ENCODE measurements at places on chromosomes 7 and 10.

- DNase-seq: no peak
Measured at GRCh38 chr7:45235905-45236304, 78.3 kb downstream of the RAMP3 start.

DNA sequence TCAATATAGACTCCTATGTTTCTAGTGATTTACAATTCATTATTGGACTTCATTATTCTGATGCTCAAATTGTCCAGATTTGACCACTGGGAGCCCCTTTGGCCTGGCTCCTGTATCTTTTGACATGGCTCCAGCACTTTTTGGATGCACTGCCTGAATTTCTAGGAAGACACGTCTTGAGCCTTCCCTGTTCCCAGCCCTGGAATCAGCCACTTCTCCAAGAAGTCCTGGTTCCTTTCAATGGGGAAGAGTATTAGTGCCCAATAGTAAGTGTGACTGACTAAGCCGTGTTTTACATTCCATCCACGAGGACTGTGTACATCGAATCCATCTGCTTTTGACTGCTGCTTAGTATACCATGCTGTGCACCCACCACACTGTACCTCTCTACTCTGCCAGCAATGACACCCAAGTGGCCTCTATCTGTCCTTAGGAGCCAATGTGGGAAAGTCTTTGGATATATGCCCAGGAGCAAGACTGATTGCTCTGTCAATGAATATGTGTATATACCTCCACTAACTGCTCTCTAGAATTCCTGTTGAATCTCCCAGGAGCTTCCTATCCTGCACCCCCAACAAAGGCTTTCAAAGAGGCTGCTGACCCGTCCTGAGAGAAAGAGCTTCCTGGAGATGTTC lies 23.2 kb upstream of the NPFFR1 start:
- DNase-seq: no peak

DNA sequence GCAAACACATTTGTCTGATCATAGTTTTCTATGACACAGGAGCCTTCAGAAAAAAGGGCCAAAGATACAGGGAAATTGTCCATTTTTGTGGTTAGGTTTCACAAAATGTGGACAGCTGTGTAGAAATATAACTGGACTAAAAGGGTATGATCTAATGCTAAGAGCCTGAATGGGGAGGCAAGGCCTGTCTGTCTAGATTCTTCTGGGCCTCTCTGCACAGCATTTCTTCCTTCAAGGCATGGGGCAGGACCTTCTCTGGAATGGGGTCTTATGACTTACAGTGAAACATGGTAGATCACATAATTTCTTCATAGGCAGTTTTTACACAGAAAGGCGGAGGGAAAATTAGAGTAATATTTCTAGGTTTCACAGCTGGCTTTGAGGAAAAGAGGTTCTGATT lies 795.7 kb downstream of the GRID1 start:
- DNase-seq: no peak

GRCh38 chr10:83543691-83544462 lies 595.4 kb upstream of the GHITM start:
- DNase-seq: no peak

- peak; percentile 53 for DNase-seq
Measured at GRCh38 chr7:155296788-155297516, 726 bp upstream of the INSIG1 start.

DNA sequence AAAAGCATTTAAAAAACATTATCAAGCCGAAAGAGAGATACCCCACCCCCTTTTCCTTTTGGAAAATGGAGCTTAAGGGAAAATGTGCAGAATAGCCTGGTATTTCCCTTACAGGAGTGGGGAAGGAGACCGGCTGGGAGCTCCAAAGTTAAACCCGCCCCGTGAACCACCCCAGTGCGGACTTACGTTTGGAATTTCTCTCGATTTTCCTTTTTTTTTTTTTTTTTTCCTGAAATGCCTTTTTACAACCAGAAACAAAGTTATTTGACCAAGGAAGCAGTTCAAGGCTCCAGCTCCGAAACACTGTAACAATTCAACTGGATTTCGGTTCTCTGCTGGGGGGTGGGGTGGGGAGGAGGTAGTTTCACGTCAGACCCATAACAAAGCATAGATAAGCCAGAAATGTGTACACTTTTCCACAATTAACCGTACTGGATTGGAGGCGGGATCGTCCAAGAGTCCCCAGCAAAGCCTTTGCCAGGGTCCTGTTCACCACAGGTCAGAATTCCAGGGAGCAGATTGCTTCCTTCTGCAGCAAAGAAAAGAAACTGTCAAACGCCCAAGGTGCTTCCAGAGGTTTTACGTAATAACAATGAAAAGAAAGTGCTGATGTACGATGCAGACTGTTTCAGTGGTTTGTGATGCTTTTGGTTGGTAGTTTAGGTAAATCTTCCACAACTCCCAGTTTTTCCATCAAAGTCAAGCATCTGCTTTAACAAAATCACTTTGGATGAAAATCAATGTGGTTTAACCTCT lies 6.7 kb downstream of the SKIDA1 start:
- DNase-seq: no peak

DNA sequence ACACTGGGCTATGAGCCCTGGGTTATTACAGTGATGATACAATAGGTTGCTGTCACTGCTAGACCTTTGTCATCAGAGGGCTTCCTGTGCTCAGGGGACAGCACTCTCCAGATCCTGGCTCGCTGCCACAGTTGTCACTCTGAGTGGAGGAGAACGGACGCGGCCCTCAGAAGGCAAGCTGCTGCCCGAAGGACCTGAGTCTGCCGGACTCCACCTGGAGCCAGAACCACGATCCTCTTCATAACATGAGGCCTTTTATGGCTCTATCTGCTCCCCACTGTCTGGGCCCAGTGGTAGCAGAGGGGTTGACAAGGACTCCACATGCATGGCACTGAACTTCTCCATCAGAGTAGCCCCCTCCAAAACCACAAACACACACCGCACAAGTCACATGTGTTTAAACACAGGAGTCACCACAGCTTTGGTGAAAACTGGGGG lies 94.7 kb upstream of the EFCAB10 start:
- DNase-seq: peak; percentile 23

GRCh38 chr7:55396233-55396785 lies 31.2 kb downstream of the LANCL2 start:
- no peak for DNase-seq

DNA sequence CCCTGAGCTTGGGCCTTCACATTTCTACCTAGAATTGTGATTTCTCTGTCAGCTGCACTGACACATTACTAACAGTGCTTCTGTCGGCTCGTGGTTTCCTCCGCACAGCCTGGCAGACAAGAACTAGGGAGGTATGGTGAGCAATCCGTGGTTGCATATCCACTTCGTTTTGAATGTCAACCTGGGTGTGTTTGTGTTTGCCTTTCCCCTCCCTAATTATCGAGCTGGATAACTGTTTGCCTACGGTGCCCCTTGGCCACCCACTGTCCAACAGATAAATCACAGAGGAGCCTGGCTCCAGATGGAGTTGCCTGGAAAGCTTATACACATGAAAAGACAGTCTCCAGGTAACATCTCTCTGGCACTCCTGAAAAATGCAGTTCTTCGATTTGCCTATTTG lies 228.8 kb downstream of the TRIL start:
- no peak for DNase-seq

- DNase-seq: no peak
Measured at GRCh38 chr7:122014697-122015096, 129.4 kb downstream of the AASS start.

DNA sequence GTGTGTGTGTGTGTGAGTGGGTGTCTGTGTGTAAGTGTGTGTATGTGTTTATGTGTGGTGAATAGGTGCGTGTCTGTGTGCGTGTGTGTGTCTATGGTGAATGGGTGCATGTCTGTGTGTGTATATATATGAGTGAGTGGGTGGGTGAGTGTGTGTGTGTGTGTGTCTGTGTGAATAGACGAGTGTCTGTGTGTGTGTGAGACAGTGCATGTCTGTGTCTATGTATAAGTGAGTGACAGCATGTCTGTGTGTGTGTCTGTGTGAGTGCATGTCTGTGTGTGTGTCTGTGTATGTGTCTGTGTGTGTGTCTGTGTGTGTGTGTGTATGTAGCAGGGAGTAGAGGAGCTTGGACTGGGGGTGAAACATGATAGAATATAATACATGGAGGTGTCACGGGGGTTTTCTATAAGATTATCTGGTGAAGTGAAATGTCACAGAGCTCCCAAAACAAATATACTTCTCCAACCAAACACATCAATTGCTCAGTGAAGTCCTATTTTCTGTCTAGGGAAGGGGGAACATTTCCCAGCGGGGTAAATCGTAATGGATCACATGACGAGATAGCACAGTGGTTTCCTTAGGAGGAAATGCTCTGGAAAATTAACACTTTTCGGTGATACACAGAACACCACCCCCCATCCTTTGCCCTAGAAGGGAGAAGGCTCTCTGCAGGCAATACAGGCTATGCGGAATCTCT lies 723.3 kb upstream of the CELF2 start:
- no peak for DNase-seq

DNA sequence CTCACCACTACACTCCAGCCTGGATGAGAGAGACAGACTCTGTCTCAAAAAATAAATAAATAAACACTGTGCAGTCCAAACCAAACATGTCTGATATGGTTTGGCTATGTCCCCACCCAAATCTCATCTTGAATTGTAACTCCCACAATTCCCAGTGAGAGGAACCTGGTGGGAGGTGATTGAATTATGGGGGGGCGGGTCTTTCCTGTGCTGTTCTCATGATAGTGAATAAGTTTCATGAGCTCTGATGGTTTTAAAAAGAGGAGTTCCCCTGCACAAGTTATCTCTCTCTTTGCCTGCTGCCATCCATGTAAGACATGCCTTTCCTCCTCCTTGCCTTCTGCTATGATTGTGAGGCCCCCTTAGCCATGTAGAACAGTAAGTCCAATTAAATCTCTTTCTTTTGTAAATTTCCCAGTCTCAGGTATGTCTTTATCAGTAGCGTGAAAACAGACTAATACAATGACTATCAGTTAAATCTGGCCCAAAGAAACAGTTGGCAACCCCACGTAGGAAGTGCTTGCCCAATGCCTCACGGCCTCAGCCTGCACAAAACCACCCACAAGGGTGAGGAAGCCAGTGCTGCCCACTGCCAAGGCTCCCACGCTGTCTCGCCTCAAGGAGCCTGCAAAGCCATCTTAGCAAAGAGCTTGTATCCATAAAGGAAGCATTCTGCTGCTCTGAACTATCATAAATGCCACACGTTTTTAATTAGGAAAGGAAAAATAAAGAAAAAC lies 64.7 kb downstream of the PIK3AP1 start:
- no peak for DNase-seq

GRCh38 chr10:78025685-78026364 lies 3.5 kb downstream of the POLR3A start:
- DNase-seq: no peak

- DNase-seq: no peak
Measured at GRCh38 chr7:50762337-50762736, 20.4 kb downstream of the GRB10 start.

DNA sequence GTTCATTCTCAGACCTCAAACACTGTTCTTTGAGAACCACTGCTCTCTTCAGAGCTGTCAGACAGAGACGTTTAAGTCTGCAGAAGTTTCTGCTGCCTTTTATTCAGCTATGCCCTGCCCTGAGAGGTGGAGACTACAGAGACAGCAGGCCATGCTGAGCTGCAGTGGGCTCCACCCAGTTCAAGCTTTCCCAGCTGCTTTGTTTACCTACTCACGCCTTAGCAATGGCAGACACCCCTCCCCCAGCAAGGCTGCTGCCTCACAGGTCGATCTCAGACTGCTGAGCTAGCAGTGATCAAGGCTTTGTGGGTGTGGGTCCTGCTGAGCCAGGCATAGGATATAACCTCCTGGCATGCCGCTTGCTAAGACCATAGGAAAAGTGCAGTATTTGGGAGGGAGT lies 80.5 kb upstream of the CYP2C9 start:
- DNase-seq: no peak

GRCh38 chr7:132511921-132512320 lies 64.3 kb downstream of the PLXNA4 start:
- DNase-seq: no peak

DNA sequence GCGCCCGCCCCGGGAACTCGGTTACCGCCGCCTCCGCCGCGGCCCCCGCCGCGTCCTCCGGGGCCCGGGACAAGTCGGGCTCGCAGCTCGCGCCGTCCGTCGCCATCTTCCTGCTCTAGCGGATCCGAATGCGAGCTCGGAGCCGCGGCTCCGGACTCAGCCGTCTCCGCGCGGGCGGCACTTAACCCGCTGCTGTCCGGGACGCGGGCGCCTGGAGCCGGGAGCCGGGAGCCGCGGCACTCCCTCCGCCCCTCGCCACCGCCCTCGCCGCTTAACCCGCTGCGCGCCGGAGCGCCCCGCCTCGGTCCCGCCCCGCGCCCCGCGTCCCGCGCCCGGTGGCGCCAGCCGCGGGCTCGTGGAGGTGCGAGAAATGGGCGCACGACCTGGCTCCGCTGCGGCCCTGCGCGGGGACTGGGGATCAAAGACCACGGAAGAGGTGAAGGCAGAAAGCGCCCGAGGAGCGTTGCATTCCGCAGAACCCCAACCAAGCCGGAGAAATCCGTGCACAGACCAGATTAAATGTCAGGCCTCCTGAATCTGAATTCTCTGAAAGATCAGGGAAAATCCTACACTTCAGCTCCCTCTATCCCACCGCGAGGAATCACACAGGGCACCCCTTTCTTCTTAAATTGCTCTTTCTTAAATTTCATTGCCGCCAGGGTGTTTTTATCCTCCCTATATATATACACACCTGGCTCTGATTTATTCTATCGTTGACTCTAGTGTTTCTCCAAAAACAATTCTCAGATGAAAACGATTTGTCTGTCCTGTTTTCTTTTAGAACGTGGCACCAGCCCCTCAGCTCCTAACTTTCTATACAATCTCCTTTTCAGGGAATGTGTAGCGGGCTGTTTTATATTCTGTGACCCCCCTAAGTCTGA lies at the start of gene CTTNBP2:
Gene CTTNBP2, minus strand, starts transcription at position 132 of the 881 bp plus-strand sequence. Its CDS starts 26 bp downstream, at position 106.
- DNase-seq: no peak

DNA sequence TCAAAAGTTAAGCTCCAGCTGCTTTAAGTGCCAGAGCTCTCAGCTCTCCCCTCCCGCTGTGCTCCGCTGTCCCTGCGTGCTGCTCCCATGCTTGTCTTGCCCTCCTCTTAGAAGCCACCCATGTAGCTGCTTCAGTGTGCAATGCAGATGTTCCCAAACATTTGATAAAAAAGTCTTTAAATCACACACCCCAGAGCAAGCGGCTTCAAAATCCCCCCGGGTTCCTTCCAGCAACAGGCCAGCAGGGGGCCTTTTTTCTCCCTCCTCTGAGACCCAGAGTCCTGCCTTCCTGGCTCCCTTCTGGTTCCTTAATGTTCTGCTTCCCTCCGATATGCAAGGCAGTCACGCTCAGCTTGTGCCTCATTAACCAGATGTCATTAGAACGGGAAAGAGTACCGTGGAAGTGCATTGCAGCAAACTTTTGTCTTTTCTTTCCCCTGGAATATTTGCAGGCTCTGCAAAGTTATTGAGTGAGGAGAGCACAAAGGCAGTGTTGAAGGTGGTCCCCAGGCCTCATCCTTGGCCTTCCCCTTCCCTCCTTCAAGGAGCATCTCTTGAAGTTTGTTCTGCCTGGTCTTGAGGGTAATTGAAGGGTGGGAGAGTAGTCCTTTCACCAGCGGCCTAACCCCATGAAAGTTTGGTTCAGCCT lies 25.5 kb downstream of the LDB3 start:
- no peak for DNase-seq
